Stimulated activated CD8-positive, alpha-beta memory T cell treated with anti-CD3 and anti-CD28 coated beads, Interleukin-4, amount 100 ng/mL, for 1 hour (primary cell): ENCODE measurements at places on chromosomes 3 and 15.

- no peak for DNase-seq
Measured at GRCh38 chr15:76346669-76347481, 10.3 kb downstream of the ISL2 start.

DNA sequence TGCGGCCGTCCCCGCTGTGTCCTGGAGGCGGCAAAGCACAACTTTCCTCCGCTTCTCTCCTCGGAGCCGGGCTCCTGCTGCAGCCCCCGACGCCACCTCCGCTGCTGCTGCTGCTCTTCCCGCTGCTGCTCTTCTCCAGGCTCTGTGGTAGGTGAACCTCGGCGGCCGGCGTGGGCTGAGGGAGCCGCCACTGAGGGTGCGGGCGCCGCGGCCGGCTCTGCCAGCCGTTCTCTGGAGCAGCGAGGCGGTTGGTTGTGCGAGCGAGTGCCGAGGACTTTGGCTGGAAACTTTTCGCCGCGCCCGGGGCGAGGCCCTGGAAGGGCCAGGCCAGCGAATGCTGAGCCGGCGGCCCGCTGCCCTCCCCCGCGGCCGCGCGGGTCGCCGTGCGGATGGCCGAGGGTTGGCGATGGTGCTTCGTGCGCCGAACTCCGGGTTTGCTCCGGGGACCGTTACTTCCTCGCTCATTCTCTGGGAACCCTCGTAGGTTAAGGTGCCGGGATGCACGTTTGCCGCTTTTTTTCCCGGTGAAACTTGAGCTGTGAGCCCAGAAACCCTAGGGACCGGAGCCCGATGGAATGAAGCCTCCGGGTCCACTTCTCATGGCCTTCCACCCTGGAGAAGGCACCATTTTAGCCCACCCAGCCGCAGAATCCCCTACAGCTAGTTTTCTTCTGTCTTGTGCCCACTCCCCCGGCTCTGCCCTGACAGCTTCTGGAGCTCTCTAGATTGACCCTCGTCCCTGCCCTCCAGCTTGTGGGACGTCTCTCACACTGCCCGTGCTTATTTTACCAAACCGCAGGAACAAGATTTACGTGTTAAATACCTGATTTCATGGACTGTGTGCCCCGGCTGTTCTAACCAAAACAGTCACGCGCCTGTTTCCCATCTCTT is 660 bp downstream of the NECTIN3 start:
- DNase-seq = no peak

DNA sequence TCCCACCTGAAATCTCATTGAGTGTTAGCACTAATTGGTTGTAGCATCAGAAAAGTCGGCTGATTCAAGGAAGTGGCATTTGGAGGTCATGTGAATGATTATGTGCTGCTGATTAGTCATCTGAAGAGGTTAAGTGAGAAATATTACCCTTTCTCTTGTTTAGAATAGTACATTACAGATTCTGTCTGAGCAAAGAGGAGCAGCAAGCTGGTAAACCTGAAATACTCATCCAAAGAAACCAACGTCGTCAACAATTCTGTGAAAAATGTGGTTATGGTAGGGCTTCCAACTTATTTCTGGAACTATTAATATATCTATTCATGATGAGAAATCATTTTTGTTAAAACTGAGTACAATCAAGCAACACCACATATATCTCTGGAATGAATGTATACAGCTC is 1024.9 kb downstream of the TUSC7 start:
- no peak for DNase-seq

DNA sequence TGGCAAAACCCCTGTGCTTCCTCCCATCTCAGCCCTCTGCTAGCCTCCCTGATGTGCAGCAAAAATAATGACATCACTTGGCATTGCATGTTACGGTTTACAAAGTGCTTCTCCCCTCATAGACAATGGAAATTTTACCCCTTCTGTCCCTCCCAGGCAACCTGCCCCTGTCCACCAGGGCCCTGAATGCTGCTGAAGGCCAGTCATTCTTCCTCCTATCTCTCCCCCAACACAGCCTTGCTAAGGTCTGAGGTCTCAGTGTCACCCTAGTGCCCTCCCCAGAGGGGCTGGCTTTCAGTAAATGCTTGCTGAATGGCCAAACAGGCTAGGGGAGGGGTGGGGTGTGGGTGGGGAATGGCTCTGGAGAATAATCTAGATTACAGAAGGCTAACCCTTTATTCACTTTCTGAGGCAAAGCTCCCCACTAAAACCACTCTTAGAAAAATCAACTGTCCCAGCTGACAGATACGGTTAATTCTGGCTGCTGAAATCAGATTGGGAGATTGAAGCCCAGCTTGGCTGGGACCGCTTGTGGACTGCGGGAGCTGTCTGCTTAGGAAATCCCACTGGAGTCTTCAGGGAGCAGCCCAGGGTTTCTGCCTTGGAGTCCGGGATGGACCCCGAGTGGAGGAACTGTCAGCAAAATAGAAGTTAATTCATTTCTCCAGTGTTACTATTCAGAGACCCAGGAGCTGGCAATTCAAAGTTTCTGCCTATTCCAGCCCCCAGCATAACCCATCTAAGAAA is 22.9 kb downstream of the ANP32A start:
- DNase-seq = no peak

DNA sequence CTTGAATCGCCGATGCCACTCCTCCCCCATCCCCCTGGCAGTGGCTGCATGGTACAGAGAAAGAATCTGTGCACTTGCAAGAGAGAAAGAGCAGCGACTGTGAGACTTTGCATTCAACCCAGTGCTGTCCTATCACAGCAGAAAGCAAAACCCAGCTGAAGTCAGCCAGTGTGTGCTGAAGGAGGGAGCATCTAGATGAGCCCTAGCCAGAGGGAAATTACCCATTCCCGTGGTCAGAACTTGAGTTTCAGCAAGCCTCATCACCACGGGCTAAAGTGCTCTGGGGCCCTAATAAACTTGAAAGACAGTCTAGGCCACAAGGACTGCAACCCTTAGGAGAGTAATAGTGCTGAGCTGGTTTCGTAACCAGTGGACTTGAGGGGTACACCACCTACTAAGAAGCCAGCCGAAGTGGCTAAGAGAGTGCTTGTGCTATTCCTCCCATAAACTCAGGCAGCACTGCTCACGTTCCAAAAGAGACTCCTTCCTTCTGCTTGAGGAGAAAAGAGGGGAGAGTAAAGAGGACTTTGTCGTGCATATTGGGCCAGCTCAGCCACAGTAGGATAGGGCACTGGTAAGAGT is 15.2 kb upstream of the PIK3R4 start:
- DNase-seq = no peak

DNA sequence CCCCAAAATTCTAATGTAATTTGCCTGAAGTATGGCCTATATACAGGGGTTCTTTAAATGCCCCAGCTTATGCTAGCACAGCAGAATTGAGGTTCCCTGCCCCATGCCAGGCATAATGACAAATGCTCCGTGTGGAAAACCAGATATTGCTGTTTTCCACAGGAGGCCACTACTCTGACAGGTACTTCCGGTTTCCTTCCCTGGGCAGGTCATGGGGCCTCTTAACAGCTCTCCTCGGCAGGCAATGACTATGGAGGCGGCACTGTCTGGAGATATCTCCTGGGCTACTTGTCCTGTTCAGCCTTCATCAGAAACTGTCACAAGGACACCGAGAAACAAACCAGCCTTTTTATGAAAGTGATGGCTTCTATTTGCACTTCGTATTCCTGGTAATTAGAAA is 54.8 kb downstream of the SLC7A14 start:
- DNase-seq = no peak

- DNase-seq = no peak
Measured at GRCh38 chr3:11392014-11392859, 120.0 kb downstream of the ATG7 start.

GRCh38 chr3:179452176-179452564 is 900 bp upstream of the GNB4 start:
- DNase-seq = no peak

DNA sequence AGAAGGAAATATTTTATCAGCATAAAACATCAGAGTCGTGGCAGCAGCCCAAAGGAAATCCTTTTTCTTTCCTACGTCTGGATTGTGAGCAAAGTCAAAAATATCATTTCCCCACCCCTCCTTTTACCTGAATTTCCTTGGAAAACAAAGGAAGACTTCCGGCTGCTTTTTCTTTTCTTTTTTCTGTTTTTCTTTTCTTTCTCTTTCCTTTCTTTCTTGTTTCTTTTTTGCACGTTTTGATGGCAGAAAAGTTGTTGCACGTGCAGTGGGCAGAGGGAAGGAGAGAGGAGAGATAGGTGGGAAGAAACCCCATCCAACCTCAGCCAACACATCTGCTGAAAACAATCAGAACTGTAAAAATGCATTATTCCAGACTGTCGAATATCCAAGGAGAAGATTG is 544 bp upstream of the MYO1E start:
- no peak for DNase-seq

DNA sequence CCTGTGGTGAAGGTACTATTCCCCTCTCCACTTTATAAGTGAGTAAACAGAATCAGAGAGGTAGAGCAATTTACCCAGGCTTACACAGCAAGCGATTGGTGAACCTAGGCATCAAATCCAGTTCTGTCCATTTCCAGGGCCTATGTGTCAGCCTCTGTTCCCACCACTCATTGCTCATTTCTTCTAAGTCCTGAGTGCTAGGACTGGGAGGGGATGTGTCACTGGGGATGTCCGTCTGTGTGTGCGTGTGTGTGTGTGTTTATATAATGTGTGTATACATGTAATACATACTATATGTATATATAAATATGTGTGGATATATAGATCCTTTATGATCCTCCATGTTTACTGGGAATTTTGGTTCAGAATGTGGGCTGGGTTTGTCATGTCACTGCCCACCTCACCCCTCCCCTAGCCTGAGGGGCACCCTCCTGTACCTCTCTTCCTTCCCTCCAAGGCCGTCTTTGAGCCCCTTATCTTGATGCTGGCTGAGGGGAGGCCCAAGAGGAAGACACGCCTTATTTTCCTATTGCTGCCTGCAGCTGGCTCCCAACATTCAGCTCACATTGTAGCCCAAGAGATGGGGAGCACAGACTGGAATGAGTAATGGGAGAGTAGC is 2.1 kb downstream of the TMEM43 start:
- no peak for DNase-seq

GRCh38 chr3:76585794-76586392 is 454.0 kb upstream of the ROBO2 start:
- DNase-seq = no peak

DNA sequence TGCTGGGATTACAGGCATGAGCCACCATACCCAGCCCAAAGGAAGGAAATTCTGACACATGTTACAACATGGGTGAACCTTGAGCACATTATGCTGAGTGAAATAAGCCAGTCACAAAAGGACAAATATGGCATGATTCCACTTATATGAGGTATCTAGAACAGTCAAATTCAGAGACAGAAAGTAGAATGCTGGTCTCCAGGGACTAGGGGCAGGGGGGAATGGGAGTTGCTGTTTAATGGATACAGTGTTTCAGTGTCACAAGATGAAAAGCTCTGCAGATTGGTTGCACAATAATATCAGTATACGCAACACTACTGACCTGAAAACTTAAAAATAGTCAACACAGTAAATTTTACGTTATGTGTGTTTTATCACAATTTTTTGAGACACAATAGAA is 4.1 kb downstream of the SPATA12 start:
- no peak for DNase-seq

- no peak for DNase-seq
Measured at GRCh38 chr15:52233405-52233804, 42.2 kb upstream of the GNB5 start.

DNA sequence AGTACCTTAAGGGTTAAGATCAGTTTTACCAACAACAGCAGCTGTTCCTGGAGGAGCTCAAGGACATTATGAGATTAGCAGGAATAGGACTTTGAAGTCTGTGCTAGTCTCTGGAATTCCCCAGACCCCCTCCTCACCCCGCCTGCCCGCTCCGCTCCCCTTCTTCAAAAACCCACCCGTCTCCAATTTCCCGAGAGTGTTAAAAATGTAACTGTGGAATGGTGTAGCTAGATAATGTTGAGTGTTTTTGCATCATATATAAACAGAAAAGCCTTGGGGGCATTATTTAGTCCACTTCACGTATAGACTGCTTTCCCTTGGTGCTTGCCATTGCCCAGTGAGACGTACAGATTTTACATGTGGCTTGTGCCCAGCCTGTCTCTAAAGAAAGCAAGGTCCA is 65.0 kb upstream of the SEMA6D start:
- no peak for DNase-seq
